Activated T-cell treated with anti-CD3 and anti-CD28 coated beads for 4 hours (primary cell): ENCODE measurements at places on chromosomes 7 and 10.

GRCh38 chr7:98078197-98078870 lies 28.3 kb upstream of the LMTK2 start:
- DNase-seq, result no peak

DNA sequence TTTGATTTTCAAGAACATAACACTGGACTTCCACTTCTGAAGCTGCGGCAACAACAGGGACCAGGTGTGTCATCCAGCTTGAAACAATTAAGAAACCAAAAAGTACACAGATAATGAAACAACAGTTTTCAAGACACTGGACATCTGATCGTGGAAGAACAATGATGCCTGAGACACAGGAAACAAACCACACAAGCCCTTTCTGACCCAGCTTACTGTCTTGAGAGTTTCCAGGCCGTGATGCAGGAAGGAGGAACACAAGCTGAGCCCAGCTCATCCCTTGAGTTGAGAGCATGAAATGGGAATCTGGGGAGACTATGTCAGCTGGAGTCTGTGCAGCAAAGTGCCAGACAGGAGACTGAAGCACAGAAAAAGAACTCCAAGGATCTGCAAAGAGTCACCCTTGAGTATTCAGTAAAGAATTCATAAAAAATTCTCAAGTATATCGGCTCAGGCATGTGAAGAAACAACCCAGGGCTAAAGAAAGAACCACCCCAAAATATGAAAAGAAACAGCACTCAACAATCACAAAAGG lies 91.6 kb downstream of the RNF32 start:
- DNase-seq, result no peak

GRCh38 chr7:28531291-28531690 lies 119.0 kb downstream of the CREB5 start:
- no peak for DNase-seq

- no peak for DNase-seq
Observed at GRCh38 chr7:83143107-83143506, 19.6 kb downstream of the PCLO start.

DNA sequence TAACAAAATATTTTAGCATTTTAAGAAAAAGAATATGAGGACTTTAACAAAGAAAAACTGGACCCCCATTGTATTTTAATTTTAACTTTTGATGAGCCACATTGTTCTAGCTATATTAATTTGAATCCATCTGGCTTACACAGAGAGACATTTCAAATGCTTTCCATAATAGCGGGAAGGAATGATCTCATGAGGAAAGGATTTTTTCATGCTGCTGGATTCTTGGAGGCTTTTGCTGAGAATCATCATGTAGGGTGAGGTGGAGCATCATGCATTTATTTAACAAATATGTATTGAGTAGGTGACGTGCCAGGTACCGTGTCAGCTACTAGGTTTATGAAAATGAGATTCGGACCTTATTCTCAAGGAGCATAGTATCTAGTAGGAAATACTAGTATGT lies 1006.3 kb downstream of the SORCS1 start:
- DNase-seq, result no peak

DNA sequence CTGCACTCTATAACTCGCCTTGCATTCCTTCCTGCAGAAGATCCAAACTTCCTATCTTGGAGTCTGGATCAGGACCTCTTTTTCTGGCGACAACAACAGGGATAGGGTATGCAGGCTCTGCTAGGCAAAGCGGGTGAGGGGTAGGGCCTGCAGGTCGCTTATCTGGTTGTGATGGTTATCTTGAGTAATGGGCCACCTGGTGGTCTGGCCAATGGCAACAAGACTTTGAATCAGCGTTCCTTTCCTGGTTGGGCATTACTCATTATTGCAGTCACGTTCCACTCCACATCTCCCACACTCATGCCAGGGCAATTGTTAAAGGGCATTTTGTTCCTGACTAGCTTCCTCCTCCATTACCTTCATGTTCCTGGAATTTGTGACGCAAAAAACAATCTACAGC lies 48.4 kb upstream of the PLXDC2 start:
- DNase-seq, result no peak

- no peak for DNase-seq
Observed at GRCh38 chr10:47111329-47111862, 188.6 kb upstream of the GDF10 start.

DNA sequence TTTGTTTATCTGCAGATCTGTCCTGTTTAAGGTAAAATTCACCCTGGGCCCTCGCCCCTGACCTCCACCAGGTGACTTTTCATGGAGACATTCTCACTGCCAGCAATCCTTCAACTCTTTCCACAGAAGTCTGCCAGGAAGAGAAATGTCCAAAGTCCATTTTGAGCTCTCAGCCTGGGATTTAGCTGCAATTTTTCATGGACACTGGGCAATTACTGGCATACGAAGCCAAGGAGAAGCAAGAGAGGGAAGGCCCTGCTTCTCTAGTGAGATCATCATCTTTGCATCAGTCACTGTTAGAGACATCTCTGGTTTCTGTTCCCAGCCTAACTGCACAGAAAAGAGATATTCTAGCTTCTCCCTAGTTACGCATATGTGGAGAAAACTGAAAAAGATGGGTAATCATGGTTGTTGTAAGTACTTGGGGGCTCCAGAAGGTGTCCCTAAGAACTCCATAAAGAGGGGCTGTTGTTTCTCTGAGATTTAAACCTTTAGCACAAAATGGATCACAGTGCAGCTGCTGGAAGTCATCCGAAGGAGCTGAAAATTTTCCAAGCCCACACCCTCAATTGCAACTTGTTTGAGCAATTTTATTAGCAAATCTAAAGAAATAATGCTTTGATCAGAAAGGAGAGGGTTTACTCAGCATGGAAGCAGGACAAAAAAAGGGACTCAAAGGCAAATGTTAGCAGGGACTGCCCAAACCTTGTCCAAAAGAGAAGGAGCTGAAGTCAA lies 168.9 kb downstream of the SNX10 start:
- no peak for DNase-seq

GRCh38 chr7:142365410-142365842 lies 107.6 kb upstream of the PRSS58 start:
- DNase-seq, result no peak
